ENCODE measurements at places on chromosomes 6 and 20. TPM values are rescaled to one million over a fixed set of nuclear protein-coding genes. Genes with fewer than 3 reads are reported as not detected.

- no peak for DNase-seq
Measured at GRCh38 chr6:102485480-102485879, 1092.0 kb downstream of the GRIK2 start.

DNA sequence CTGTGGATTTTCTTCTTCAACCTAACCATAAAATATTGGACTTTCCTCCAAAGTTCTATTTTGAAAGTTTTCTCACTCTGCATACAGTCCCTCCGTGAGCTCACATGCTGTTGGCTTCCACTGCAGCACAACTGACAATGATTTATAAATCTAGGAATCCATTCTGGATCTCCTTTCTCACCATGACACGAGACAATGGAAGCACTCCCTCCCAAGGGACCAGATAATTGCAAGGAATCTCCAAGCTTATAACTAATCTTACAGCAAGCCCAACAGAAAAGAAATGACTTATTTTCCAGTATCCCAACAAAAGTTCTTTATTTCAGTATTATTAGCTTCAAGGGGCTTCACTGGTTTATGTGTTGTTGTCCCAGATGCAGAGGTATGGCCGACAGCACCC lies 729.0 kb downstream of the RFPL4B start:
- no peak for DNase-seq

- no peak for DNase-seq
Measured at GRCh38 chr6:73339340-73339739, 14.7 kb downstream of the DPPA5 start.

Gene SRMS
- not detected for polyA plus RNA-seq

- DNase-seq: no peak
Measured at GRCh38 chr6:36052097-36052496, 24.5 kb downstream of the MAPK14 start.

Gene PRR18
- not detected for polyA plus RNA-seq

Gene GSTA3
- polyA plus RNA-seq: not detected

GRCh38 chr6:20182926-20183521 lies 29.2 kb downstream of the MBOAT1 start:
- DNase-seq: no peak

Measured in urinary bladder (tissue), 4 donors.